ENCODE measurements at places on chromosomes 3 and 15. TPM values are rescaled to one million over a fixed set of nuclear protein-coding genes. Genes with fewer than 3 reads are reported as not detected.

DNA sequence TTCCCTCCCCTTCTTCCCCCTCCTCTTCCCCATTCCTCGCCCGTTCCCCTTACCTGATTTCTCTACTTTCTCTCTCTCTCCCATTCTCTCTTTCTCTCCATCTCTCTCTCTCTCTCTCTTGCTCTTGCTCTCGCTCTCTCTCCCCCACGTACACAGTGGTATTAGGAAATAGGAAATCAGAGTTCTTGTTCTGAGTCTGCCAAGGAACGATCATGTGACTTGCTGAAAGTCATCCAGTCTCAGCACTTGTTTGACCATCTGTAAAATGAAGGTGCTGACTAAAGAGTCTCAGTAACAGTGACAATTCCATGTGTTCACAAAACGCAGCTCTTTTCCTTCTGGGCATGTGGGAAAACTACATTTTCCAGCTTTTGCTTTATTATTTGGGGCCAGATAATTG, 445.0 kb upstream of the TGFBR2 start:
- DNase-seq: no peak

- DNase-seq: no peak
These were observed 6.1 kb upstream of the USP8 start for GRCh38 chr15:50418041-50418583.

DNA sequence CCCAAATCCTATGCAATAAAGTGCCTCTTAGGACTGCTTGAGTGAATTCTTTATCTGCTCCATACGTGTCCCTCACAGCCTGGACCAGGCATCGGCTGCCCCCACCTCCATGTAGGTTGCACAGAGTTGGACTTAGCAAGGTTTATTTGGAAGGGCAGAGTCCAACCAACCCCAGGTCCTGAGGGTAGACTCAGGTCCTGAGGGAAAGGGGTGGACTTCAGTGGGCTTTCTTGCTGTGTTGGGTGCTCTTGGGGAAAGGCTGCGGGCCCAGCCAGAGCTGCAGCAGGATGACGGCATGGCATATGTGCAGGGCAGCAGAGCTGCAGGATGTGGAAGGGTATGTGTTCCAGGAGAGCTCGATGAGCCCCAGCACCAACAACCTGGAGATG, 6.5 kb downstream of the ALG3 start:
- no peak for DNase-seq

- DNase-seq: no peak
These were observed 11.2 kb upstream of the LIPC start for GRCh38 chr15:58420579-58421043.

- DNase-seq: no peak
These were observed 306.2 kb downstream of the NLGN1 start for GRCh38 chr3:173703771-173704170.

DNA sequence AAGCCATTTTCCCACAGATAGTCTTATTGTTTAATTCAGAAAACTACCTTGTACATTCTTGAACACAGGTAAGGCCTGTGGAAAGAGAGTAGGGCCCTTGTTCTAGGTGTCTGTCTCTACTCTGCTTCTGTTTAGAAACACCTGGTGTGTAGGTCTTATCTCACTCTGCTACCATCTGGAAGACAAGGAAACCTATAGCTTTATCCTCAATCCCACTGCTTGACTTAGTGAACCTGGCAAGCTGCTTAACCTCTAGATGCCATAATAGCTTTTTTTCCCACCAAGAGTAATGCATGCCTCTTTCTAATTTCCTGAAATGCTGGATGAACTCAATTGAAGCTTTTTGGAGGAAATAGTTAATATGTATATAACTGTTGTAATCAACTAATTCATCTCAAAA, 82.6 kb upstream of the RAP2B start:
- no peak for DNase-seq

GRCh38 chr15:41564286-41564959, 5.4 kb downstream of the TYRO3 start:
- DNase-seq: no peak

DNA sequence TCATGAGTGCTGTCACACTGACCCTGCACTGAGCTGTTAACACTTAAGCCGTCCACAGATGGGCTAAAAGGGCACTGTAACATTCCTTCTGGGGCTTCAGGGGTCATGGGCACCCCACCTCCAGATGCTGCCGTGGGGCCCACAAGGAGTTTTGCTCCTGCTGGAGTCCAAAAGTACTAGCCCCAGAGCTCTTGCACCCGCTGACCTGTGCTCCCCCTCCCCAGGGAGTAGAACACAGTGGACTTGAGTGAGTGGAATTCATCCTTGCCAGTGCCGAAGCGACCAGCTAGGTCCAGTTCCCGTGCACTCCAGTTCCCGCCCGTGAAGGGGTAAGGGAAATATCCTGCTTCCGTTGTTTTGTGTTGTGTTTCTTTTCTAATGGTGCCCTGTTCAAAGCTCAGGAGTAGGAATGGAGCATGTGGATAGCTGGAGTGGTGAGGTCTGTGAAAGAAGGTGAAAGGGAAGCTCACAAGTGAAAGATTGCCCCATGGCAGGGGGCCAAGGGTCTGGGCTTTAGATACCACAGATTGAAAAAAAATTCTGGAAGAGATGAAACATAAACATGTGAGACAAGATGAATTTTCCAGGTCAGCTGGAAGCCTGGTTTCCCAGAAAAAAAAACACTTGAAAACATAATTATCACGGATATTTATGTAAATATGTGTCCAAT, 36.6 kb downstream of the SLCO2A1 start:
- DNase-seq: no peak

- no peak for DNase-seq
These were observed 3.1 kb downstream of the NSUN3 start for GRCh38 chr3:94065819-94066480.

GRCh38 chr15:72319360-72319984, 485 bp downstream of the CELF6 start:
- DNase-seq: peak; percentile 90

DNA sequence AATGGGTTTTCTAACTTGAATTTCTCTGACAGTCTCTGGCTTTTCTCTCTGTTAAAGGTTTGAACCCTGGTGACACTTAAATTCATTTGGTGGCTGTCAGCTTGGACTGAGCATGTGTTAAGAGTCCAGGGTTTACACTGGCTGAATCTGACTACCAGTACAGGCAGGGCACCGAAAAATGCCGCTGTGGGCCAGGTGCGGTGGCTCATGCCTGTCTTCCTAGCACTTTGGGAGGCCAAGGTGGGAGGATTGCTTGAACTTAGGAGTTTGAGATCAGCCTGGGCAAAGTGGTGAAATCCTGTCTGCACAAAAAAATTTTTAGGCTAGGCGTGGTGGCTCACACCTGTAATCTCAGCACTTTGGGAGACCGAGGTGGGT, 1.8 kb downstream of the MANF start:
- DNase-seq: no peak

GRCh38 chr3:101281521-101282030, 38.8 kb downstream of the IMPG2 start:
- peak; percentile 25 for DNase-seq

- no peak for DNase-seq
These were observed 71.9 kb downstream of the CSNK1G1 start for GRCh38 chr15:64284042-64284441.

DNA sequence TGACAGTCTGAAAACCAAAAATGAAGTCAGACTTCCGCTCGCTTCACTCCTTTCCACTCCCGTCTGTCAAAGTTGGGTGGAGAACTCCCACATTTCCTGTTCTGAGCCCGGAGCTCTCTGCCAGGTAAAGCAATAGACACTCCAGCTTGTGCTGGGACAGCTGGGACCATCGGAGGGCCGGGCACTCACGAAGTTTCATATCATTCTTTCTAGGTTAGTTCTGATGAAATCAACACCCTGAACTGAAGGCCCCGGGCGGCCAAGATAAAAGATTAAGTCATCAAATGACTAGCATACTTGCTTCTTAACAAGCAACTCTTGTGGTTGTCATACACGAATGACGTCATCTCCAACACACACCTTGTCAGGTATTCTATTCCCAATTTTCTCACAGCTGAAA, 42.1 kb downstream of the MAGI1 start:
- no peak for DNase-seq

- DNase-seq: no peak
These were observed 11.4 kb downstream of the LAMP3 start for GRCh38 chr3:183151086-183151485.

GRCh38 chr3:152742368-152743347, 92.3 kb upstream of the P2RY1 start:
- no peak for DNase-seq

- DNase-seq: peak; percentile 27
These were observed 40.3 kb downstream of the WNT5A start for GRCh38 chr3:55446850-55447249.

- no peak for DNase-seq
These were observed 273.4 kb downstream of the ARRDC4 start for GRCh38 chr15:98233873-98234272.

DNA sequence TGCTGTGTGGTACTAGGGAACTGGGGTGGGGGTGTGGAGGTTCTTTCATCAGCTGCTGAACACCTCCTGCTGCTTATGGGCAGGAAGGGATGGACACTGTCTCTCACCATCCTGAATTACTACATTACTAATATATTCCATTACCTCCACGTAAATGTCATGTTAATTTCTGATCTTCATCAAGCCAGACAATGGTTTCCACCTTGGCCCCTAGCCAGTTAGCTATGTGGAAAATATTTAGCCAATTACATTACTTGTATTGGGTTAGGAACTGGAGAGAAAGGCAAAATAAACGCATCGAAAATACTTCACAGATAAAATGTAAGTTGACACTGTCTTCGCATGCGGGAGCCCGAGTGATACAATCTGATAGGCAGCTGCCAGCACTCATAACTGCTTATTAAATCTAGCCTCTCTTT, 95.1 kb downstream of the FOXP1 start:
- DNase-seq: no peak

DNA sequence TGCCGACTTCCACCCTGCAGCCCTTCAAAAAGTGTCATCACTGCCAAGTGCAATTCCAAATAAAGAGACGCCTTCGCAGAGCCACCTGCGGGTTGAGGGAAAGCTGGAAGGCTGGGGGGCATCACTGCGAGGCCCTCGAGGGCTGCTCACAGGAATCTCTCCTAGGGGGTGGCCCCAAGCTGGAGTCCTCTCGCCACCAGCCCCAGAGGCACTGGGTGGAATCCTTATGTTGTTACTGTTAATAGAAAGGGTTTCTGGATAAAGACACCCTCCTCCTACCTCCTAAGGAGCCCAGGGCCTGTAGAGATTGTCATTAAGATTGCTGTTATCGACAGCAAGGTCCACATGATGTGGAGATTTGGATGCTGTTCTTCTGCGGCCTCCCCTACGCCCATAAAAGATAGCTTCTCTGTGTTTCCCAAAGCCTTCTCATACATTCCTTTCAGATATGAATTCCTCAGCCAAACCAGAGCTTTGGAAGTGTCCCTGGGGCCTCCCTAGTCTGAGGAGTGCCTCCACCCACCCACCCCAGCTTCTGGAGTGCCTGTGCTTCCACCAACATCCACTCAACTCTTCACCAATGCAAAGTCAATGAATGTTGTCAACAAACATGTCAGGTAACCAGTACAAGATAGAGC, 512.7 kb downstream of the SHQ1 start:
- no peak for DNase-seq

DNA sequence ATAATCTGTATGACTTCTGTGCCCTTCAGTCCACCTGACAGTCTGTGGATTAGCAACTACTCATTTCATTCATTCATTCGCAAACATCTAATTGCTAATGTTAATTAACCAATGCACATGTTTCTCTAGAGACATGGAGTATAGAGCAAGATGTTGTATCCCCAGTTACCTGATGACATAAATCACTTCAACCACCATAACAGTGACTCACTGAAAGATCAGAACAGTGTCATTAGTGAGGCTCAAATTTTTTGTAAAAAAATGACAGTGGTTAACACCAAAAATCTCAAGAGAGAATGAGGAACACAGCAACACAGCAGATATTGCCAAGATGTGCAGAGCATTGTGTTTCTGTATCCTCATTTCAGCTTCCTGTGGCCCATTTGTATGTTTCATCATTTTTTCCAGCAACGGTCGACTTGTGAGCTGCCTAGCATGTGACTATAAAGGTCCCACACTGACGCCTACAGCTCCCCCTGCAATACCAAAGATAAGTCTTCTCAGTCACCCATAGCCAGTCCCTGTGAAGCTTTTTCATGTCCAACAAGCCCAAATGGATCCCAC, 3.7 kb upstream of the PLD1 start:
- DNase-seq: no peak

GRCh38 chr3:16090024-16090423, 84.5 kb upstream of the GALNT15 start:
- no peak for DNase-seq

The GRAMD1C gene
- total RNA-seq: 21.0 TPM

The CACNA1D gene
- 35.7 TPM for total RNA-seq

The PRR23E gene
- not detected for total RNA-seq

The ALG3 gene
- total RNA-seq: 33.6 TPM

The SLC22A14 gene
- total RNA-seq: 0.19 TPM

The TRPM1 gene
- total RNA-seq: not detected

The PLA2G4D gene
- not detected for total RNA-seq

The NLGN1 gene
- 19.4 TPM for total RNA-seq

The ROPN1 gene
- total RNA-seq: 0.54 TPM

All from kidney (tissue), 22 donors.